ENCODE measurements at places on chromosomes 7 and 10.

GRCh38 chr7:96361116-96361857, 39.4 kb upstream of the SLC25A13 start:
- DNase-seq = no peak

GRCh38 chr10:1410032-1410431, 327.3 kb downstream of the ADARB2 start:
- no peak for DNase-seq

- no peak for DNase-seq
Observed at GRCh38 chr7:40698214-40698920, 563.6 kb downstream of the SUGCT start.

GRCh38 chr10:50629495-50630122, 5.9 kb upstream of the SGMS1 start:
- DNase-seq = no peak

- DNase-seq = no peak
Observed at GRCh38 chr10:116278846-116279245, 5.8 kb upstream of the GFRA1 start.

DNA sequence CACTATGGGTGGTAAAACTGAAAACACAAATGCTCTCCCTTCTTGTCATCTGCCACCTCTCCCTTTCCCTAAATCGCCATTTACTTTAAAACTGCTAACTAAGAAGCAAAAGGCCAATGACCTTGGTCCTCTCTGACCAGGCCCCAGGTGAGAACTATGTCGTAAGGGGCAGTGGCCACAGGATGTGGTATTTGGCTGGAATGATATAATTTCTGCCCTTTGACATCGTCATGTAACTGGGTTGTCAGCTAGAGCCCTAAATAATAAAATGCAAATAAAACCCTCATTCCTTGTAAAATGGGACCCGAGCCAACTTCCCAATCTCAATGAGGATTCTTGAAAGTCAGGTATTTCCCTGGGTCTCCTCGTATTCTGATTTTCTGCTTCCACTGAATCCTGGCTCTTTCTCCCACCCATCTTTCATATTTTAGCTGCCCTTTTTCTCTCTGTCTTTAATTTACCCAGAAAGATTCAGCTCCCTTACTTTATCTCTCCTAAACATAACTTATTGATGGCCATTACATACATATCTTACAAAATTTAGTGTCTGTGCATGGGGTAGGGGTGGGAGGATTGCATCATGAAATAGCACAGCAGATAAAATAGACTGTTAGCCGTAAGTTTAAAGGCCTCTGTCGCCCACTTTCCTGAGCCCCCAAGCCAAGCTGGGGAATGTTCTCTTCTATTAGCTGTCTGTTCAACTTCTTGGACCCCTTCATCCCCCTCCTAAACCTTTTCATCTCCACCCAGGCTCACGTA, 3.2 kb upstream of the EEPD1 start:
- DNase-seq = no peak

DNA sequence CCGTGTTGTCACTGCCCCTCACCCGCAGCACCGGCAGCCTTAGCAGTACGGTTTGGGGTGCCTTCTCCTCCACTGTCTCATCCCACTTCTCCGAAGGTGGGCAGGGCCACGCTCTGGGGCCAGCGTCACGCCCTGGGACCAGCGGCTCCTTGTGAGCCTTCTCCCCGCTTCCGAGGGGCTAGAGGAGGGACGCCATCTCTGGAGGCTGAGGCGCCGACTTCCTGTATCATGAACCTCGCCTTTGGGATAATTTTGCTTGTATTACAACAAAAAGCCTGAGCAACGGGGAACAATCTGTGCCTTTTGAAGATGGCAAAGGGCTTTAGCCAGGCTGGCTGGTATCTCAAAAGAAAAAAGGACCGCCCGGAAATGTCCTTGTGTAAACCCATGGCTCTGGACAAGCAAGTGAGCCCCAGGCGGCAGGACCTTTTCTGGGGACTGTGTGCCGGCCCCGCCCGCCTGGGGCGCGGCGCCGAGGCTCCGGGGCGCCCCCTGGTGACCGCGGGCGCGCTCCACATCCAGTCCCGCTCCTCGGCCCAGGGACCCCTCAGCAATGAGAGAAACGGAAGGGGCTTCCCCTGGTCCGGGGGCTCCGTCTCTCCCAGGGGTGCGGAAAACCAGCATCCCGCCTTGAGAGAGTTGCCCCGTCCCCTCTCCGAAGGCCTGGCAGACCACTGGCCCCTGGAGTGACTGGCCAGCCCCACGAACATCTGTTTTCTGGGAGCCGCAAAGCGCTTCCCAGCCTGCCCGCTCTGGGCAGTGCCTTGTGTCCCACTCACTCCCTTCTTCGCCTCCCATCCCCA, 3.8 kb downstream of the DEPP1 start:
- peak; percentile 28 for DNase-seq

DNA sequence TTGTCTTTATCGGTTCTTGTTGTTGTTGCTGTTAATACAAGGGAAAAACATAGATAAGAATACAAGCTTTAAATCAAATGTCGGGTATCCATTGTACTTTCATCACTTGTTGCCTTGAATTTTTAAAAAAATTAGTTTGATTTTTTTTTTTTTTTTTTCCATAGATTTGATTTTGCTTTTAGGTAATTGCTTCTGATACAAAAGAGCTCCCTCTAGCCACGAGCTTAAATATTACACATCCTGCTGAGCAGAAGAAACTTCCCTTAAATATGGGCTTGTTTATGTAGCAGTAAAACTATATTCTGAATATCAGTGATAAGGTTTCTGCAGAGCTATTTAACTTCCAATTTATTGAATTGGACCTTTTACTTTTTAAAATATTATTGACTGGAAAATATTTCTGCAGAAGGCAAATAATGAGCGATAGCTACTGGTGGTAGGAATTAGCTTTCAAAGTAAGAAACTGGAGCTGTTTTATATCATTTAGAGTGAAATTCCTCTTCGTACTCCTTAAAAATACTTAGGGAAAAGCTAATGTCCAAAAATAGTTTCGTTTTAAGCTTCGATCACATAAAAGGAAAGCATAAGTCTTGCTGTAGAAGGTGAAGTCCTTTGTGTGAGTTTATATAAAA, 216.9 kb downstream of the POLR1F start:
- DNase-seq = no peak

DNA sequence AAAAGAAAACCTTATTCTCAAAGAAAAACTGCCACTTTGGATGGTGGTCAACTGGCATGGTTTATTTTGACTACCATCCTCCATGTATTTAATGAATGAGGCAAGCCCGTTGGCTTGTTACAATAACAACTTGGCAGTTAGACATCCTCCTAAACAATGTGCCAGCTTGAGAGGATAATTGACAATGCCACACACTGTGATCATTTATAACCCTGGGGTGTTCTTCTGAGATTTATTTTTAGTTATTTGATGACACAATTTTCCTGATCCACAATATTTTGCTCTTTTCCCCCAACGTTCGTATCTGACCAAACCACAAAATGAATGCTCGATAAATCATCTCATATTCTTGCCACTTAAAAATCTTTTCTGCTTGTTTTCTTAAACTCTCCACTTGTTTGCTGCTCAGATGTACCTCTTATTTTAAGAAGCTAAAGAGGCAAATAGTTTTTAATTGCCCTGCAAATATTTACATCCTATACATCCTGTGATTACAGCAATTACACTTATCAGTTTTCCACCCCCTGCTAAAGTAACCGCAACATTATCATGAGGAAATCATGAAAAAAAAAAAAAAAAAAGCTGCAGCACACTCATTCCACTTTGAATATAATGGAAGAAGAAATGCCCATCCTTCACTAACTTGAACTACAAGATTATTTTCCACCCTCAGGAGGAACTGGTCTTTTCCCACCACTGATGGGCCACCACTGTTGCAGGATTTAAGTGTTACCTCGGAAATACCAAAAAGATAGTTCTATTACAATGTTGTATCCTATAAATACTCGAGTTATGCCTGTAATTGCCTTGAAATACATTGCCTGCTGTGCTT, 119.9 kb downstream of the MBL2 start:
- DNase-seq = no peak

GRCh38 chr7:88357781-88358525, 51.3 kb upstream of the STEAP4 start:
- DNase-seq = no peak

GRCh38 chr10:116766241-116766827, 24.0 kb upstream of the HSPA12A start:
- no peak for DNase-seq
